ENCODE measurements at places on chromosomes 2 and 18.

GRCh38 chr2:158586491-158586890, 129.7 kb downstream of the PKP4 start:
- no peak for DNase-seq

DNA sequence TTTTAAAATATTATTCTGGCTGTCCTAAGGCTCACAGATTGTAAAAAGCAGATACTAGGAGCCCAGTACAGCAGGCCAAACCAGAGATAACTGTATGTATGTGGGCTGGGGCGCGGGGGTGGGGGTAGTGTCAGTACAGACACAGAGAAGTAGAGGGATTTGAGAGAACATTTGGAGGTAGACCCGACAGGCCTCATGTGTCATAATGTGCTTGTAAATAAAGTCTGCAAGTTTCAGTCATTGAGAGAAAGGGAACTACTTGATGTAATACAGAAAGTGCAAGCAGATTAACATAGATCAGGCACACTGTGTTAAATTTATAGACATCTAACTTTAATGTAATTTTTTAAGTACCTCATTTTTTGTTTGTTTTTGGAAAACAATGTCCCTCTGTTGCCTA, 7.4 kb upstream of the POLI start:
- no peak for DNase-seq

DNA sequence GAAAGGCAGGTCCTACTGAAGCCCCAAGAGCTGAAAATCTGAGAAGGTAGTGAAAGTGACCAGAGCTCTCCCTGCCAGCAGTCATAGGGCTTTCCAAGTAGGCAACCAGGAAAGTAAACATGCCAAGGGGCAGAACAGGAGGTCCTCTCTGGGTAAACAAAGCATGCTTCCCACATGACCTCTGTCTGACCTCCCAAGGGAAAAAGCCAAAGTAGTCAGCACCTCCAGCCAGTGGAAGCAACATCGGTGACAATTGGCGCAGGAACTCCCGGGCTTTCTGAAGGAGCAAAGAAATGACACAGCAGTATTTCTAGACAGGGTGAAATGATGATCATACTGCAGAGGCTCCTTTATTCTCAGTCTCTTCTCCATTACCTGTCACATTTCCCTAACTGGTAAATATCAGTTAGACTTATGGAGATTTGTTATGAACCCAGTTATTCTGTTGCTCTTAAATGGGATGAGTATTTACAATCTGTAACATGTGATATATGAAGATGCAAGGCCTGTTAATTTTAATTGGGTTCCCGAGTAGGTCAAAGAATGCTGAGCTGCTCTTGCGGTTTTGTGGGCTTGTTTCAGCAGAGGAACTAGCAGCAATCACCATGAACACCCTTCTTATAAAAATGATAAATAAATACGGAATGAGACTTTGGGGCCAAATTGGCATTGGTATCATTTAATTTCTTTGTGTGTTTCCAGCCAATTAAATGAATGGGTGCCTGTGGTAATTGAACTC, 321.0 kb downstream of the RND3 start:
- DNase-seq = no peak

DNA sequence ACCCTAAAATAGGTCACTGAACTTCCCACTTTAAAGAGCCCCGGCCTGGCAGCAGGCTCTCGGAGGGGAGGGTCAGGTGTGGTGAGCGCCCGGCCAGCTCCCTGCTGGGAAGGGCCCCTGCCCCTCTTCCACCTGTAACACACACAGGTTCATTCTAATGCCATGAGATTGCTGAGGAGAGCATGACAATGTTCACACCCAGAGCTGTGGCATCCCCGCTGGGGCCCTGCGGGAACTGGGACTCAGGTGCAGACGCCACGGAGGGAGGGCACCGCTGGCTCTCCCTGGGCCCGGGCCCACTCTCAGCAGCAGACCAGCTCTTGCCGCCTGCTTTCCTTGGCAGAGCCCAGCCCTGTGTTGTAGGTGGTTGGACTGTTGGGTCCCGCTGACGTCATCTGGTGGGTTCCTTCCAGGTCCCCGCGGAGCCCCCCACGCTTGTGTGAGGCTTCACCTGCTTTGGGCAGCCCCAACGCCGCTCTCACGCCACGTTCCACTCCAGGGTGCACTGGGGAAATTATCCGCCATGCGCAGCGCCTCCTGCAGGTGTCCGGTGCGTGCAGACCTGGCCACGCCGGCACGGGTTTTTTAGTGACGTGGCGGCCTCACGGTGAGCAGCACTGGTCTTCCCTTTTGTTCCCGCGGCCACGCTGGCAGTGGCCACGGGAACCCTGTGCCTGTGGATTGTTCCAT, 50.4 kb upstream of the KCNG2 start:
- no peak for DNase-seq

DNA sequence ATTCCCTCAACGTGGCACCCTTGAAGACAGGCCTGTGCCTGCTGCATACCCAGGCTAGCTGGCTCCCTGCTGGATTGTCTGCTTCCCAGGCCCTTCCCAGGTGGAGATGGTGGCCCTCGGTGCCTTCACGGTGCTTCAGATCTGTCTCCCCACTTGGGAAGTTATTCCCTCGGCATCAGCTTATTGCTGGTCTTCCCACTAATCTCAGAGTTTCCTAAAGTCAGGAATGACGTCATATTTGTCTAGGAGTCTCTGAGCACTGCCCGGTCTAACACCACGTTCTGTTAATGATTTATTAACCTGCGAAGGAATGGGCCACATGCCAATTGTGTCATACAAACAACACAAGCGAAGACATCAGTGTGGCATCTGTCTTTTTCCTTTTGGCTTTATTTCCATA, 269.8 kb upstream of the ID2 start:
- DNase-seq = no peak

All from DND-41 (cell line).